ENCODE measurements at places on chromosomes 3 and 15. TPM values are rescaled to one million over a fixed set of nuclear protein-coding genes. Genes with fewer than 3 reads are reported as not detected.

DNA sequence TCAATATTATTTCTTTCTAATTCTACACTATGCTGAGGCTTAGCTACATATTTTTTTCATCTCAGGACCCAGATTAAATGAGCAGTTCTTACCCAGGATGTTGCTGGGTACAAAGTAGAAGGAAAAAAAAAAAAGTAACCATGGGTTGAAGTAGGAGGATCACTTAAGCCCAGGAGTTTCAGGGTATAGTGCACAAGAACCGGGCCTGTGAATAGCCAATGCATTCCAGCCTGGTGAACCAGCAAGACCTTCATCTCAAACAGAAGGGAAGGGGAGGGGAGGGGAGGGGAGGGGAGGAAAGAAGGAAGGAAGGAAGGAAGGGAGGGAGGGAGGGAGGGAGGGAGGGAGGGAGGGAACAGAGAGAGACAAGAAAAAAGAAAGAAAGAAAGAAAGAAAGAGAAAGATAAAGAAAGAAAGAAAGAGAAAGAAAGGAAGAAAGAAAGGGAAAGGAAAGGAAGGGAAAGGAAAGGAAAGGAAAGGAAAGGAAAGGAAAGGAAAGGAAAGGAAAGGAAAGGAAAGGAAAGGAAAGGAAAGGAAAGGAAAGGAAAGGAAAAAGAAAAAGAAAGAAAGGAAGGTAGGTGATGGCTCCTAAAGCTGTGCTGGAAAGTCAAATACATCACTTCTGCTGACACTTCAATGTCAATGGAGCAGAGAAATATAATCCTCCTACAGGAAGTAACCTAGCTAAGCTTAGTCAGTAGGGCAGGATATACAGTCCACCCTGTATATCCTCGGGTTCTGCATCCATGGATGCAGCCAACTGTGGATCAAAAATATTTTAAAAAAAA, 206.8 kb upstream of the TGFBR2 start:
- no peak for DNase-seq

DNA sequence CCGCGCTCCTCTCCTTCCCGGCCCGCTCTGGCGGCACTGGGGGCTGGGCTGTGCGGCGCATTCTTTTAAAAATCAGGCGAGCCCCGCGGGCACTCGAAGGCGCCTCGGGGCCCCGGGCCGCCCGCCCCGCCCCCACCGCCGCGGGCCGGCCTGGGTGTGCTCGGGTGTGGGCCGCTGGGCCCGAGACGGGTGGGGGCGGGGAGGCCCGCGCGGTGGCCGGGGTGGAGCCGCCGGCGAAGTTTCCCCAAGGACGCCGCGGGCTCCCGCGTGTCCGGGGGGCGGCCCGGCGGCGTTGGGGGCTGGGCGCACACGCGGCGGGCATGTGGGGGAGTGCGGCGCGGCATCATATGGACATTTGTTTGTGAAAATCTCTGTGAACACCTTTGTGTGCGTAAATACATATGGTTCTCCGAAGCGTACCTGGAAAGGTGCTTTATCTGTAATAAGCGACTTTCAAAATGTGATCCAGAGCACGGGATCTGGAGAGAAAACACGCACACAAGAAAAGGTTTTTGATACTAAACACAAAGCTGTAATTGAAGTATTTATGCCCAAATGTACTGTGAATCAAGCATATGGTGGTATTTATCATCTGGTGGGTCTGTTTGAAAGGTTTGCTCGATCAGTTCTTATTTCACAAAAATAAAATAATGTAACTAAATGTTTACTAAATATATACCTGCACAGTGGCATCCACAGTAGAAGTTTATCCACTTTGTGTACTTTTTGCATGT, 612 bp upstream of the TBL1XR1 start:
- no peak for DNase-seq

GRCh38 chr3:13112521-13113345, 39.5 kb upstream of the IQSEC1 start:
- no peak for DNase-seq

DNA sequence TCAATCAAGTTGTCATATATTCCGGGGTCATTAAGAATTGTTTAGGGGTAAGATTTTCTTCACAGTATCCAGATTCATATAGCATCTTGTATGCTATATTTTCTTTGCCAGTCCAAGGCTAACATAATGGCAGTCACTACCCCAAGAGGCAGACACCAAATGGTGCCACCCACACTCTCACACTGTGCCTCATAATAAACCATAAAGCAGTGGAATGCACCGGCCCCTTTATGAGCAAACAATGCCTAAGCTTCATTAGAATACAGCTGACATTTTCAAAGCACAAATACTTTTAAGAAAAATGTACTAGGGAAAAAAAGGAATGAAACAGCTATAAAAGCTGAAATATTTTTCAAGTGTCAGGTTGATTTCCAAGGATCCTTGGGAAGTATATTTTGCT, 121.6 kb downstream of the TFDP2 start:
- peak; percentile 66 for DNase-seq

GRCh38 chr15:62323353-62323890, 158.3 kb upstream of the C2CD4B start:
- DNase-seq = no peak

GRCh38 chr15:60531801-60532200, 52.9 kb upstream of the ICE2 start:
- DNase-seq = no peak

Gene CNTN3
- total RNA-seq = 6.9 TPM

All from tongue (tissue), 3 donors.